ENCODE measurements at places on chromosomes 6 and 20.

GRCh38 chr6:38938741-38939140, 109.8 kb upstream of the GLP1R start:
- no peak for DNase-seq

DNA sequence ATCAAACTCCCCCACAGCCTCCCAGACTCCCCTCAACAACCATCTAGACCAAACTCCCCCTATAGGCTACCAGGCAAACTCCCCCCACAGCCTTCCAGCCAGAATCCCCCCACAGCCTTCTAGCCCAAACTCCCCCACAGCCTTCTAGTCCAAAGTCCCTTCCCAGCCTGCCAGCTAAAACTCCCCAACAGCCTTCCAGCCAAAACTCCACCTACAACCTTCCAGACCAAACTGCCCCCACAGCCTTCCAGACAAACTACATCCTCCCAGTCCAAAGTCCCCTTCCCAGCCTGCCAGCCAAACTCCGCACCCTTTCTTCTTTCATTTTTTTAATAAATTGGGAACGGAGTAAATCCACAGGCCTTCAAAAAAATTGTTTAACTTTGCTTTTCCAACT, 37.4 kb upstream of the SYNDIG1 start:
- no peak for DNase-seq

DNA sequence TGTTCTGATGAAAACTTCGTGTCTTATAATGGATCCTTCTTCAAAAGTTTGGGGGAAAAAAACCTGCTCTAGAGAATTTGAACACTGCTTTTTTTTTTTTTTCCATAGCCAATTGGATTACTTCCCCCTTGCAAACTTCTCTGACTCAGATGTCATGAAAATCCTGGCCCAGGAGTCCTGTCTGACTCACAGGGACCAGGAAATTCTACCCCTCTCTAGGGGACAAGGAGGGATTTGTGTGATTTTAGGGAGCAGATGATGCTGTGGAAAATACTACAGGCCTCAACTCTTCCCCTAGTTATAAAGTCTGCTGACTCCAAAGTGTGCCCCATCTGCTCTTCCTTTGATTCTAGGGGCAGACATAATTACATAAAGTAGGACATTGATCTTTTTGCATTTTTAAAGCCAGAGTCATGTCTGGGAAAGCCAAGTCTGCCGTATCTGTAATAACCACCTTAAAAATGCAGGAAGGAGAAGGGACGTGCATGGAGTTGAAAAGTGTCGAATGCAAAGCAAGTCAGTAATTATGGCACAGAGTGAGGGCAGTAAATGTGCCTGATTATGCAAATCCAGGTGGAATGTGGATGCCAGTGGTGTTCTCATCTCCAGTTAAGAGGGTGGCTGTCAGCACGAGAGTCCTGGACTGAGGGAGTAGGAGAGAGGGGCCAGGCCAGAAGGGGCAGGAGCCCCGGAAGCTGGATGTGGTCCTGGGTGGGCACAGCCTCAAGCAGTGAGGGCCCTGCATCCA, 144.3 kb upstream of the SULF2 start:
- peak; percentile 97 for DNase-seq

DNA sequence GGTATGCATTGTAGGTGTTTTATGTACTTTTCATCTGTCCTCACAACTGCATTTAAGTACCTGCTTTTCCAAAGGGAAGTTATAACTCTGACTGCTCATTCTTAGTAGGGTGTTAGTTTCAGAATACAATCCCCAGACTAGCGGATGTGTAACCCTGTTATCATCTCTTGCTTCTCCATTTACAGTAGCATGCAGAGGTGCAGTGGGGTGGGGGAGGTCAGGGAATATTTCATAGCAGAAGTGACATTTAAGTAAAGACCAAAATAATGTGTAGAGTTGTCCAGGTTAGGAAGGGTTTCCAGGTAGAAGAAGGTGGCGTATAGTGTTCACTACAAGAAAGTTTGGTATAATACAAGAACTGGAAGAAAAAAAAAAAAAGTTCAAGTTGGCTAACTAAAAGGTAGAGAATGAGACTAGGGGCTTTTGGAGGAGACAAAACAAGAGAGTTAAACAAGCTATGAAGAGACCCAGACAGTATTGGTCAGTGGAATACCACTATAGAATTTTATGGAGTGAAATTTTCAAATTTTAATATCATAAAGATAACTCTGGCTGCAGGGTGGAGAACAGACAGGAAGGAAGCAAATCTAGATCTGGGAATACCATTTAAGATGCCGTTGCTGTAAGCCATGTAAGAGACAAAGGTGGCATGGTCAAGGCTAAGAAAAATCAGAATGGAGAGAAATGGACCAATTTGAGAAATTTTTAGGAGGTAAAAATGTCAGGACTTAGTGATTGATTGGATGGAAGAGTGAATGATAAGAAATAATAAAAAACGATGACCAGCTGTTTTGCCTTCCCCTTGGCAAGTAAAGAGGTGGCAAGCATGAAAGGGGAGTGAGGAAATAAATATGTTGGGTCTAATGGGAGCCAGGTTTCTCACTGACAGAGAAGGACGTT, 2.2 kb upstream of the AHI1 start:
- no peak for DNase-seq

DNA sequence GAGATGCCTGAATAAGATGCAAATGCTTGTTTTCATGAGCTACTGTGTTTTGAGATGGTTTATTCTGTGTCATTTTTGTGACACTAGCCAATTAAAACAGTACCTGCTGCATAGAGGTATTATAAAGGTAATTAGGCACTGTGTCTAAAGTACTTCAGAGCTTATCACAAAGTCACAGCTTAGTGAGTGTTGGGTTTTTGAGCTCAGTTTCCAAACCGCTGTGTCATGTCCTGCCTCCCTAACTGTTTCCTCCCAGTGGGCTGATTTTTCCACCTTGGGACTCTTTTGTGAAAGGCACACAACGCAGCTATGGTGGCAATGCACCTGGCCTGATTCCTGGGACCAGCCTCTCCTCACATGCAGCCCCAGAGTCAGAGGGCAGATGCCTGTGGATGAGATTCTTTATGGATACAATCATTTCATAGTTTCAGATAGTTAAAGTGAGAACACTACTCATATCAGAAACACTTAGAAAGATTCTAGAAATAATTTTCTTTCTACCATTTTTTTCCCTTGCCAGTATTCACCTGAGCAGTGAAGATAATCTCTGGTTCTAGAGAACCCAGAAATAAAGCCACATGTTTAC, 41.3 kb upstream of the TAGAP start:
- DNase-seq, result no peak

- no peak for DNase-seq
Measured at GRCh38 chr6:42777126-42777822, 4.6 kb upstream of the BICRAL start.

GRCh38 chr6:45448417-45449389, 71.0 kb upstream of the SUPT3H start:
- no peak for DNase-seq

- DNase-seq, result no peak
Measured at GRCh38 chr6:287489-287860, 4.8 kb upstream of the DUSP22 start.

DNA sequence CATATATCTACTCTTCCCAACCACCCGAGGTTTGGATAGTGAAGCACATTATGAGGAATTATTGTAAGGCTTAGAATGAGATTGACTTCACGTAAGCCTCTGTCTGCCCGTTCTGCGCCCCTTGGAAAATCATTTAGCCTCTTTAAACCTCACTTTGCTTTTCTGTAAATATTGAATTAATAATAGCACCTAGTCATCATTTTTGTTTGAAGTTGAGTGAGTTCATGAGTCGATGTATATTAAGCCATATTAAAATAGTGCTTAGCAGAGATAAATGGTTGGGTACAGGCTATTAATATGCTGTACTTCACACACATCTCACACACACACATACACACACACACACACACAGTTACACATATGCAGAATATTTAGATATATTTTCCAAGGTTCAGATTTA, 344.8 kb upstream of the EYS start:
- no peak for DNase-seq

DNA sequence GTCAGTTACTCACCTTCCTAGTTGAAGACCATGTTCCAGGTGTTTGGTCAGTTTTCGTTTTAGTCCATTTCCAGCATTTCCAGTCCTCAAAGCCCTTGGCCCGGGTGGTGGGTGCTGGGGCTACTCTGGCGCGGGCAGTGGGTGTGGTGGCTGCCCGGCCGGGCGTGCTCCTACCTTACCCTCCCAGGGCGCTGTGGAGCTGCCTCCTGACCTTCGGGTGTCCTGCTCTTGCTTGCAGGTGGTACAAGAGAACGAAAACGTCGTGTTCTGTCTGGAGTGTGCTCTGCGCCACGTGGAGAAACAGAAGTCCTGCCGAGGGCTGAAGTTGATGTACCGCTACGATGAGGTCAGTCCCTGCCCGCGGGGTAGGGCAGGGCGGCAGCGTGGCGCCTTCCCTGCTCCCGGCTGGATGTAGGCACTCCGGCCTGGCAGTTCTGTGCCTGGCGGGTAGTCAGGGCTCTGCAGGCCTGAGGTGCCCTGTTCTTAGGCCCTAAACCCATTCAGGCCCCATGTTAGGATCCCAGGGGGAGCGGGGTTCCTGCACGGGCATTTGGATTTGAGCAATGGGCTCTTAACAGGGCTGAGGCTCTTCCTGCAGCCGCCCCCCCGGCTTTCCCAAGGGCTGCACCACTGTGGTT, 145.8 kb downstream of the DTNBP1 start:
- no peak for DNase-seq

DNA sequence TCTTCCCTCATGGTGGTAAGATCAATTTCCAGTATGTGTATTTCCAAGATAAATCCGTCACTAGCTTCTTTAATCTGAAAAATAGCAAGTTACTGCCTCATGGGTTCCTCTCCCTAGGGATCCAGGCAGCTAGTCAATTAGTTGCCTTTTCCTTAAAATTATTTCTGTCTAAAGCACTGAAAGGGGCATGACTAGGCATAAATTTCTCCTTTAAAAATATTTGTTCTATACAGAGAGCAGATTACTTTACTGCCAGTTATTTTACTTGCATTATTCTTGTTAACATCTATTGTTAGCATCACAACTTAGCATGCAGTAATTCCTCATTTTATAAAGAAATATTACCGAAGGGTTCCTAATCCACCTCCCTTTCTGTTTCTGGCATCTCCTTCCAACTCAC, 1.4 kb downstream of the MTCL3 start:
- no peak for DNase-seq

- DNase-seq, result no peak
Measured at GRCh38 chr6:106913676-106914280, 60.8 kb downstream of the CD24 start.

DNA sequence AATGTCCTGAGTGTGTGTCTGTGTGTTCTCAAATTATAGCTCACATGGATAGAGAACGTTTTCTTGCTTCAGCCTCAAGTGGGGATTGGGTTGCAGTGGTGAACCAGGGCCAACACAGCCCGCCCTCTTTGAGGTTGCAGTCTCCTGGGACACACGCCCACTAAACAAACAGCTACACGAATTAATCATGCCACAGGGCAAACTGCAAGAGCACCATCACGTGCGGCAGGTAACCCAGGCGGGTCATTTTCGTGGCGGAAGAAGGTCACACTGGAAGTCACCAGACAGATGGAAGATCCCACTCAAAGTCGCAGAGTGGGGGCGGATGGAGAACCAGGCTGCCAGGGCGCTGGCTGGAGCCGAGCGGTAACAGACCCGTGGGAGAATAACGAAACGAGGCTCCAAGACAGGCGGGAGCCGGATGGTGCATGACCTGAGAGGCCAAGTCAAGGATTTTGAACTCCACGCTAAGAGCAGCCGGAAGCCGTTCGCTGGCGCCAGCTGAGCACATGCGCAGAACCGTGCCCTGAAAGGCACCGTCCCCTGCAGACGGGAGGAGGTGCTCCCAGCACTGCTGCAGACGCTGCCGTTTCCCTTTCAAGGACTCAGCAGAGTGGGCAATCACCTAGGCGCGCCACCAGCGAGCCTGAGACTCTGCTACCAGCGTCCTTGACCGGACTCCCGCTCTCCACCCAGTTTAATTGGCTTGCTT, 10.7 kb downstream of the DLL1 start:
- peak; percentile 59 for DNase-seq

GRCh38 chr20:52490711-52491430, 299.3 kb upstream of the ZFP64 start:
- no peak for DNase-seq

DNA sequence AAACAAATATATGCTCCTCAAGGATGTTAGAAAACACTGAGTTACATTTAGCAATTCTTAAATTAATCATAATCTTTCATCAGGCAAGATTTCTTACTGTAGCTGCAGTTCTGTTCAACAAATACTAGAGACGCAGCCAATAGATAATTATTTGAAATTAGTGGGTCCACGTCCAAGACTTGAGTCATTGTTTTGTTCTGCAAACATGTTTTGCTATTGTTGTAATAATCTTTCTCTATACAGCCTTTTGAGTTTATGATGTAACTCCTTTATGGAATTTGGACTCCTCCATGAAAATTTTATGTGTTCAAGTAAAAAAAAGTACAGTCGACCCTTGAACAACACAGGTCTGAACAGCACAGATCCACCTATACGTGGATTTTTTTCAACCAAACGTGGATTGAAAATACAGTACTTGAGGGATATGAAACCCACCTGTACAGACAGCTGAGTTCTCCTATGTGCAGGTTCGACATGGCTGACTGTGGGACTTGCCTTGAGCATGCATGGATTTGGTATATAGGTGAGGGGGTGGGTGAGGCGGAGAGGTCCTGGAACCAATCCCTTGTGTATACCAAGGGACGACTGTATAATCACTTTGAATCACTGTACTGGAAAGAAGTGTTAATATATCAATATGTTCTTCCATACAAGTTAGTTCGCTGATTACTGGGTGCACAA, 41.3 kb upstream of the SLC22A16 start:
- no peak for DNase-seq

DNA sequence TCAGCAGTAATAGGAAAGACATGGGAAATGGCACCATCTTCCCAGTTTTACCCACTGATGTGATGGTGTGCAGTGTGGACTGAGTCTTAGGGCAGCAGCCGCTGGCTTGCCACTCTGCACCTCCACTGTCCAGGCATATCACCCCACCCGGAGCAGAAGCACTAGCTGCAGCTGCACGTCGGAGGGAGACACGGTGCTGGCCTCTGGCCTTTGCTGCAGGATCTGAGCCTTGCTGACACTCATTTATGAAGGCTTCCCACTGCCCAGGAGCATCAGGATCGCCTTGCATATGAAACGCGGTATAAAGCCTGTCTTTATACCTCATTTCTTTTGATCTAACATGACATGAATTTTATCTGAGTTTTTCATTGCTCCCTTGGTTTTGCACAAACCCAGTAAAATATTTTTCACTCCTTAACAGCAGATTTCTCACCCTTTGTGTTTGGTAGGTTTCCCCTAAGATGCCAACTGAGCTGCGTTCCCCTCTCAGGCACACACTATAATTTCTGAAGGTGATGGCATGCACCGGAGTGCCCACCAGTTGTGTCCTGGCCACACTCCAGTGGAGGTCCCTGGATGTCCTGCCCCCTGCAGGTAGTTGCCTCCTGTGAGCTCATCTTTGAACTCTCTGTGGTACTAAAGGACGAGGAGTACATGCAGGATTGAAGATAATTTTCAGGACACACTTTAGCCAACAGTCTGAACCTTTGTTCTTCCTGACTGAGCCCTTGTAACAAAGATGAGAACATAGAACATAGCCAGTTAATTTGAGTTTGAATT, 9.0 kb upstream of the EXOC2 start:
- no peak for DNase-seq

- DNase-seq, result no peak
Measured at GRCh38 chr20:48595495-48596333, 232.1 kb downstream of the PREX1 start.
